ENCODE measurements at places on chromosomes 2 and 18. TPM values are rescaled to one million over a fixed set of nuclear protein-coding genes. Genes with fewer than 3 reads are reported as not detected.

DNA sequence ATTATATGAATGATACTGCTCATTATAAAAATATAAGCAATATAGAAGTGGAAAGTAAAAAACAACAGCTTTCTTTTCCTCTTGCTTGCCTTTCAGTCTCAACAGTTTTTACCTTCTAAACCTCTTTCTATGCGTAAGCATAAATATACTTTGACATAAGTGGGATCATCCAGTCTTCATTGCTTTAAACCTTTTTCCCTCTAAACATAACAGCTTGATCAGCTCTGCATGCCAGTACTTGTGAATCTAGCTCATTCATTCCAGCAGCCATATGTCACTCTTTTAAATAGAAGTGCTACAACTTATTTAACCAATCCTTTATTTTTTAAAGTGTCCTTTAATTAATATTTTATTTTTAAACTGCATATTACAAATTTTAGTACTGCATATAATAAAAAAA lies 88.1 kb downstream of the TTC27 start:
- no peak for DNase-seq

GRCh38 chr2:144332356-144333142 lies 187.4 kb downstream of the ZEB2 start:
- peak; percentile 83 for DNase-seq

GRCh38 chr2:104945121-104945520 lies 91.2 kb downstream of the POU3F3 start:
- no peak for DNase-seq

DNA sequence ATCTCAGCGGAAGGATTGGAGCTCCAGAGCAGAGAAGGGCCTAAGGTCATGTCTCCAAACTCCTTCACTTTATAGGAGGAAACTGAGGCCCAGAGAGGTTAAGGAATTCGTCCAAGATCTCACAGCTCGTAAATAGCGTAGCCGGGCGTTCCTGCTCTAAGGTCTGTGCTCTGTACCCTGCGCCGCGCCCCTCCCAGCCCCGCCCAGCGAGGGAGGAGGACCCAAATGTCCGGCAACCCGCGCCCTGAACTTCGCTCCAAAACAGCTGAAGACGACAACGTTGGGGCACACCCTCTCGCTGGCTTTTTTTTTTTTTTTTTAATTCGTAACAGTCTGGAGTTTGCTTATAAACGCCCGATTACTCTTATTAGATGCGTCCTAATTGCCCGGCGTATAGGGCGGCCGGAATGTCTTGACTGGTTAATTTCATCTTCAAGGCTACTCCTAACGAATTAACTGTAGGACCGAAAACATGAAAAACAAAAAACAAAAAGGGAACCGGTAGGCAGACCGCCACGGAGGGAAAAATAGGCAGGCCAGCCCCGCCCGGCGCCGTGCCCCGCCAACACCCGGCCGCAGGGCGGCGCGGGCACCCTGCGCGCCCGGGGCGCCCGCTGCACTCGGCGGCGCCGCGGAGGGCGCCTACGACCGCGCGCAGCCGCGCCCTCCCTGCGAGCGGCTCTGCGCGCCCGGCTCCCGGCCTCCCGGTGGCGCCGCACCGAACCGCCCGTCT lies 928 bp upstream of the FOSL2 start:
- peak; percentile 73 for DNase-seq

DNA sequence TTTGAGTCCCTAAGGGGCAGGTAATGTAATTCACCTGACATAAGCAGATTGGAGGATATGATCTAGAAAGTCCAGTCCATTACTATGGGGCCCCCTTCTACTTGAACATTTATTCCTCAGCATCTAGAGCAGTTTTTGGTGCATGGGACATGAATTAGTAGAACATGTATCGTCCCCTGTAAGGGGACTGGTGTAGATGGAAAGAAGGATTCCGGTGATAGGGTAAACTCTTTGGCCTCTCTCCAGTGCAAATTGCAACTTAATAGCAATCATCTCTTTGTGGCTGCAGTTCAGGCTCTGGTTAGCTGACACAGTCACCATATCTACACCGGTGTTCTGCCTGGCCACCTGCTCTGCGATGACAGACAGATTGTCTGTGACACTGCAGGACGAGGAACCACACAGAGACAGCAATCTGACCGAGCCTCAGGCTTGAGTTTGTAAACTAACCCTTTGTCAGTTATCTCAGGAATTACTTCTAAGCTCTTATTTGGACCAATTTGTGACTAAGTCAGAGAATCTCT lies 6.4 kb upstream of the SLC8A1 start:
- no peak for DNase-seq

DNA sequence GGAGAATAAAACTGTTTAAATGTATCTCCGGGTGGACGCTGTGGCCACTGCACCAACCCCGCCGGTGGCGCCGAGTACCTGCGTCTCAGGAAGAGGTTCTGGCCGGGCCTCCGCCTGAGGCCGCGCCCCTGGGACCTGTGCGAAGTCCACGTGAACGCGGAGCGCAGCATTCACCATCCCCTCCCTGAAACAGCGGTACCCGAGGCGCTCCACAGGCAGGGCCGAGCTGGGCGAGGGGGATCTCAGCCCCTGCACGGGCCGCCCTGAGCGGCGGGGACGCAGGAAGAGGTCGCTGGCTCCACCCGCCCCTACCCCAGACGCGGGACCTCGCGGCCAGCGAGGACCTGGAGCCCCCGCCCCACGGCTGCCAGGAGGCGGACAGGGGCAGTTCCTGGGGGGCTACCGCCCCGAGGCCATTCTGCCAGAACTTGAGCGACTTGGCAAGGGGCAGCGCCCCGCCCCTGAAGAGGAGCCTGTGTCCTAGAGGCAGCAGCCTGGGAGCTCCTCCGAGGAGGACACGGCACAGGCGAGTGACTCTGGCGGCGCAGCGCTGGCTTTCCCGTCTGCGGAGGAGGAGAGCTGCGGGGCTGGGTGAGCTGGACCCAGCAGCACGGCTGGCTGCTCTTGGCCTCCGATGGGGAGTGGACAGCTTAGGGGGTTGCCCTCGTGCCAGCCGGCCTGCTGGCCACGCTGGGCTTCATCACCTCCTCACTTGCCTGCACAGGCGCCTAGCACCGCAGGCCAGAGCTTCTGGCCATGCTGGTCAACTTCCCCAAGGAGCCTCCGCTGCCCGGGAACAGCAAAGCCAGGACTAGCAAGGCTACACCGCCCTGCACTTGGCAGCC lies 9.7 kb upstream of the TEKT4 start:
- no peak for DNase-seq

DNA sequence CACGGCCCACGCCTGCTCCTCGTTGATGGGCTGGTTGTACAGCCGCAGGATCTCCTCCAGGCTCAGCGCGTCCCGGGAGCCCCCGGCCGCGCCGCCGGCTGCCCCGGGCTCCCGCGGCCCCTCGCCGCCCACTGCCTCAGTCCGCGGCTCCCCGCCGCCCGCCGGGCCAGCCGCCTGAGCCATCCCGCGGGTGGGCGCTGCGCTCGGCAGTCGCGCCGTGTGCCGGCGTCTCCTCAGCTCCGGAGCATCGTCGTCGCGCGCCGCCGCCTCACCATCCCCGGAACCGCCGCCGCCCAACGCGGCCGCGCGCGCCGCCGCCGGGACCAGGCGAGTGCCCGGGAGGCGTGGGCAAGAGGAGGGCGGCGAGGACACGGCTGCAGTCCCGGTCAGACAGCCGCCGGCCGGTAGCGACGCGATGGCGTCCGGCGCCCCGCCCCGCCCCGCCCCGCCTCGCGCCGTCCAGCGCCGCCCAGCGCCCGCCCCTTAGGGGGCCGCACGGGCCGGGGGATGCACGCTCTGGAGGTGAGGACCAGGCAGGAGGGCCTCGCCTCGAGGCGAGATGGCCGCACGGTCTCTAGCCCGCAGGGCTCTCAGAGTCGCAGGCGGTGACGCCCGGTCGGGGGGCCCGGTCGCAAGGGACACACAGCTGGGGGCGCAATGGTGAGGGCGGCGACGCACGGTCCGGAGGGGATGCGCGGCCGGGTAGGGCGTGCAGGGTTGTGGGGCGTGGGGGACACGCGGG lies at the start of gene SPIRE1:
Gene SPIRE1 (minus strand): TSS at position 424 of the 742 bp plus-strand sequence. CDS start 241 bp downstream, at position 183.
- DNase-seq = peak; percentile 2

- DNase-seq = no peak
These were observed 37.5 kb downstream of the FASTKD2 start for GRCh38 chr2:206802654-206803514.

DNA sequence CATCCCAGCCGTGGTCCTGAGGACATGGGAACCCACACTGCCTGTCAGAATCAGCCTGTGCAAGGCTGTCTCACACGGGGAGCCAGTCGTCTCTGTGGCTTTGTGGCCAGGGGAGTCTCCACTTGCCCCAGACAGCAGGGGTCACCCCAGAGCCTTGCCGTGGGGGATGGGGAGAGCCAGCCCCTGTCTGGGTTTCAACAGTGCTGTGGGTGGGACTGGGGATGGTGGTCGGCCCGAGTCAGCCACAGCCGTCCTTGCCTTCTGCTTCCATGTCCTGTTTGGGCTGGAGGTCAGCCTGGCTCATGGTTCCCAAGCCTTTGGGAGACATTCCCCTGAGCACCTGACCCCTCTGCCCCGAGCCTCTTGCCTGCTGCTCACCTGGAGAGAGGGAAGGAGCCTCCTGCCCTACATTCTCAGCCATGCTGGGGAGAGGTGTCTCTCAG lies 19.6 kb downstream of the GPR35 start:
- no peak for DNase-seq

DNA sequence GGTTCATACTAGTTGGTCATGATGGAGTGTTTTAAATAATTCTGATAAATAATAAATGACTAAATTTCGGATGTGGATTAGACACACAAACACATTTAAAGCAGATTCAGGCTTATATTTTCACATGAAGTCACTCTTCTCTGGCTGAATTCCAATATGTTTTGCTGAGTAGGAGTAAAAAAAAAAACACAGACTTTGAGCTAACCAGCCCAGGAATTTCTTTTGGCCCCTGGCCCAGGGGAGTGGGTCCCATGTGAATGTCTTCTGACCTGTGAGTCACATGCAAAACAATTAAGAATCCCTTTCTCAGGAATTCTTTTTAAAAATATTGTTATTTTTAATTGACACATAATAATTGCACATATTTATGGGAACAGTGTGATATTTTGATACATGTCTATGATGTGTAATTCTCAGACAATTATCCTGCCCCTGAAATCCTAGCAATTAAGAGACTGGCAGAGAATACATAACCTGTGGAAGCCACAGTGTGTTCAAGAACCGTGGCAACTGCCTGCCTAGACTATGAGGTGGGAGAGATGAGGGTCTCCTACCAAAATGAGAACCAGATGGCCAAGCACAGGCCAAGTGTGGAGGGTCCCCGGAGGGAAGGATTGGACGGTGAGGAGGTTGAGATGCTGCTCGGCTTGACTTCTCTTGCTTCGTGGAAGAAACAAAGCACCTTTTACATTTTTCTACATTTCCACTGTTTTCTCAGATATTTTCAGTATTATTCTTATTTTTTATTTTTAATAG lies 236.4 kb downstream of the PIEZO2 start:
- no peak for DNase-seq

GRCh38 chr18:29062921-29063320 lies 886.0 kb upstream of the CDH2 start:
- no peak for DNase-seq

DNA sequence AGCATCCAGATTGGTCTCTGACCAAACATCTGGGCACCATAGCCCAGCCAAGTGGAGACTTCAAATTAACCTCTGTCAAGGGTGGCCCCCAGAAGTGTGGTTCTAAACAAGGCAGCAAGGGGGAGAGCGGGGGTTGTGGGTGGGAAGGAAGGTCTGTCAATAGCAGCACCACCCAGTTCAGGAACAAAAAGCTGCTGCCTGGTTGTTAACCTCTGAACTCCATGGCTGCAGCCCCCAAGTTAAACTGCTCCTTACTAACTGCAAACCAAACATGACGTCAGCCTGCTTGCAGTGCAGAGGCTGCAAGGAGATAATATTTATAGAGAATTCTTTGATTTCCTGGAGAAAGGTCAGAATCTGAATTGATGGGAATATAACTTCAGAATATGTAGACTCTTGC lies 76.5 kb downstream of the ARL4C start:
- DNase-seq = peak; percentile 11

DNA sequence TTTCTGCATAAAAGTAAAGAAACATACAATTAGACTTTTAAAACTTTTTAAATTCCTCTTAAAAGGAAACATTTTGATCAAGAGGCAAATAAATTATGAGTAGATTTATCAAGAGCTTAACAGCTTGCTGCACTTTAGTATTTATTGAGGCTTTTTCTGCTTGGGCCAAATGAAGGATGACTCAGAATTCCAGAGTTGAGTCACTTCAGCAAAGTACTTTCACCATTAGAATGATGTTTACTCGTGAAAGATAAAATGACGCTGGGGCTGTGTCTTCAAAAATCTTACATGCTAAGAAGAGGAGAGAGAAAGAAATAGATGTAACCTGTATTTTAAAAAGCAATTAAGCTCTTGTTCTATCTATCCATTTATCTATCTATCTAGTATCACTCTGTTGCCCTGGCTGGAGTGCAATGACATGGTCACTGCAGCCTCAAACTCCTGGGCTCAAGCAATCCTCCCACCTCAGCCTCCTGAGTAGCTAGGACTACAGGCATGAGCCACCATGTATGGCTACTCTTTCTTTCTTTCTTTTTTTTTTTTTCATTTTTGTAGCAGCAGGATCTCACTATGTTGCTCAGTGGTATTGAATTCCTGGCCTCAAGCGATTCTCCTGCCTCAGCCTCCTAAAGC lies 75.3 kb upstream of the RIOK3 start:
- DNase-seq = no peak

GRCh38 chr18:48541026-48541746 lies 2.4 kb downstream of the CTIF start:
- no peak for DNase-seq

- no peak for DNase-seq
These were observed 42.4 kb downstream of the THUMPD2 start for GRCh38 chr2:39736640-39737039.

DNA sequence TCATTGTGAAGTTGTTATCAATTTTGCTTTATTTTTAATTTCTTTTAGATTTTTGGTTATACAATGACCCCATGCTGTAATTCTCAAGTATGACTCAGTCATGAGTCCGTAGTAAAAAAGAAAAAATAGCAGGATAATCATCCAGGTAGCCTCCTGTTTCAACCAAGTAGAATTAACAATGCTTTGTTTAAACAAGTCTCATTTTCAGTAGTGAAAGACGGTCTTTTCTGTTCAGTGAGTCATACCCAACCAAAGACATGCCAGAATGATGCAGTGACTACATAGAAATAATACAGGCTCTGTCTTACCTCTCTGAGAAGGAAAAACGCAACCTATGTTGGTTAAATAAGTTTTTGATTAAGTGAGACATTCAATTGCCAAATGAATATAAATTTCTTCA lies 67.8 kb upstream of the DSC1 start:
- no peak for DNase-seq

- no peak for DNase-seq
These were observed 3.6 kb downstream of the ADRA2B start for GRCh38 chr2:96112501-96113366.

The IL1R1 gene
- total RNA-seq = not detected

The IL1B gene
- total RNA-seq = not detected

The AKAIN1 gene
- not detected for total RNA-seq

The NOP58 gene
- 130 TPM for total RNA-seq

The KIF5C gene
- total RNA-seq = 8.0 TPM

The CYP1B1 gene
- 3.9 TPM for total RNA-seq

The RGPD3 gene
- total RNA-seq = 0.16 TPM

The MDH1B gene
- total RNA-seq = 0.30 TPM

The RSAD2 gene
- total RNA-seq = 5.2 TPM

The CXCR1 gene
- total RNA-seq = not detected

Data from naive thymus-derived CD8-positive, alpha-beta T cell (primary cell).